ENCODE measurements at places on chromosomes 3 and 15.

GRCh38 chr15:69389426-69389825 lies 24.7 kb upstream of the KIF23 start:
- no peak for DNase-seq

GRCh38 chr3:72782521-72782920 lies 65.7 kb downstream of the SHQ1 start:
- DNase-seq, result no peak

DNA sequence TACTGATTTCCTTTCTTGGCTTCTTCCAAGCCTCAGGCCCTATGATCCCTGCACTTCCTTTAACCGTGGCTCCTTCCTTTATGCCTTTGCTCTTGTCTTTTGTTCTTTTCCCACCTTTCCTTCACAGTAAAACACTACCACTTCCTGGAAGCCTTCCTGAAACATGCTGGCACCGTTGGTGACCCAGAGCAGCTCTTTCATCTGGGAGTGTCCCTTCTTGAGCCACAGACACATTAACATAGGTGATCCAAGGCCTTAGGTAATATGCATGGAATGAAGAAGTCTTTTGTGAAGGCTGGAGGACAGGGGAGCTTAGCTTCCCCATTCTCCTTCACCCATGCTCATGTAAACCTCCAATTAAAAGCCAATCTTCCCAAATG lies 39.4 kb downstream of the AMOTL2 start:
- no peak for DNase-seq

- DNase-seq, result no peak
Observed at GRCh38 chr3:124784686-124785382, 54.6 kb downstream of the UMPS start.

DNA sequence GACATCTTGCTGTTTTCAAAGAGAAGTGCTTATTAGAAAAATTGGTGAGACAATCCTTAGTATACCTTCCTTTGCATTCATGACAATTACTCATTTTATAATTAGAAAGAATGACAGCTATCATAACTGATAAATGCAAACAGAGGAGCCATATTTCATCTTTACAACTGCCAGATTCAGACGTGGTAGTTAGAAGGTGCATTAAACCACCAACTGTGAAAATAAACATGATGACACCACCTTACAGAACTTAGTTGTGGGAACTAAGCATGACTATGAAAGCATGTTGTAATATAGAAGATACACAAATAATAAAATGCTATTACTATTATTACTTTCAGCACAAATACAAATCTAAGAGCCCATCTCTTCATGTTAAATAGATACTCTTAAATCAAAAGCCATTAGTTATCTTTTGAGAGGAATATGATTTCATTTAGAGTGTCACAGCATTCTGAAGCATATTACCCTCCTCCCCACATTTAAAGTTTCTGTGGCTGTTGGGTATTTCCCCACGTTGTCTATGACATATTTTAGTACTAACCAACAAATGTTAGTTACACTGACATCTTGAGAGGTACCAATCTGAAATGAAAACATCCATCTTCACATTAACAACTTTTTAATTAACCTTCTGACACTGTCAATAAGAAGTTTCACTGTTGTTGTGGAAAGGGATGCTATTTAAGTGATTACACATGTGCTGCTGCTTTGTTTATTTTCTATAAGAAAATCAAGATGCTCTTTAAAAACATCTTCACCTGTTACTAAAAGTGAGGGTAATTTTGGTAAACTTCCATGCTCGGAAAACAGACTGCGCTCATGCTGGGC lies 163.8 kb downstream of the LSAMP start:
- no peak for DNase-seq

DNA sequence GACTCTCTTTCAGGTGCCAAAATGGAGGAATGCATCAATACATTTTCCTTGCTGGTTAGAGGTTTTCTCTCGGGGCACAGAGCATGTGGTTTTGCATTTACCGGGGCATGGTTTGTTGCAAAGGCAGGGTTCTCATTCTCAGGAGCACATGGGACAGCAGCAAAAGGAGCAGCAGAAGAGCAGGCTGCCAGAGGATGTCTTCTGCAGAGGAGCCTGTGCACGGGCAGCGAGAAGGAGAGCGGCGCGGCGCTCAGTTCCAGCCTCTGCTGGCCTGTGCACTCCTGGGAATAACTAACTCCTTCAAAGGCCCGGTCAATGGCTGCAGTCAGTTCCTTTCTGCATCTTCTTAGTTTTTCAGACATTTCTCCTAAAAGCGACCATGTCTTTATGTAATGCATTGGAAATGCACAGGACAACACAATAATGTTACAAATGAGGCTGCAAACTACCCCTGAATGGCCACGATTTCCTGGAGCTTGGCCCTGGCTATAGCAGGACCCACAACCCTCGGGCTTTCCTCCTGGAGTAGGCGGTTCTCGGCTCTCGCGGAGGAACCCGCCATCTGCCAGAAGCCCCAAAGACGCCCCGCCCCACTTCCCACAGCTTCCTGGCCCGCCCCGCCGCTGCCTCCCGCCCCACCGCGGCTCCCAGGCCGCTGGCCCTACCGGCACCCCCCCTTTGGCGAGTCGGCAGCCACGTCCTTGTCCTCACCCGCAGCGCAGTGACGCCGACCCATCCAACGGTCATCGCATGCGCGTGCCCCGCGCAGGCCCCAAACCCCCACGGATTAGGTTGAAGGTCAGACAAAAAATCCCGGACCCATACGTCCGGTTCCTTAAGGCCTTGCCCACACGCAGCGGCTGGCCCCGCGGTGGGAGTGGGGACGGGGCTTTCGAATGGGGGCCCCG lies at the start of gene C3orf62:
Gene C3orf62 (minus strand): TSS at position 758 of the 908 bp plus-strand sequence. CDS start 360 bp downstream, at position 398.
- DNase-seq, result peak; percentile 47

- DNase-seq, result no peak
Observed at GRCh38 chr3:117017135-117017894, 307.7 kb downstream of the TUSC7 start.

DNA sequence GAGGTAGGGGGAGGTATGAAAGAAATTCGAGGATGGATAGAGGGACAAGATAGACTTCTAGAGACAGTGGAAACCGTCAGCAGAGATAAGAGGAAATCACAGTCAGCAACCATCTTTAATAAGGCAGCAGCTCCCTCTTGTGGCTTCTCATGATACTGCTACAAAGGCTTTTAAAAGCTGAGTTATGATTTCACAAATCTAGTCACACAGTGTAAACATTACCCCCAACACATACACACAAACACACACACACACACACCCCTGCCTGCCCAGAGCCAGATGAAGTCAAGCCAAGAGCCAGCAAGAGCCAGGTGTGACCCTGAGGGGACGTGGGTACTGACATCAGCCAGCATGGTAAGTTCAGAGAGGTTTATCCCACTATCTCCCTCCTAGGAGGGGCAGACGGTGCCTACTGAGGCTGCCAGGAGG lies 18.9 kb upstream of the TGM5 start:
- DNase-seq, result no peak
